ENCODE measurements at places on chromosomes 3 and 15. TPM values are rescaled to one million over a fixed set of nuclear protein-coding genes. Genes with fewer than 3 reads are reported as not detected.
A peak's percentile ranks its signal among the peaks of the same experiment; 100 is the strongest.

The LHFPL4 gene
- 0.70 TPM for total RNA-seq

The HESX1 gene
- not detected for total RNA-seq

The MKRN3 gene
- total RNA-seq, result 3.9 TPM

The CCR8 gene
- total RNA-seq, result not detected

- DNase-seq, result no peak
Observed at GRCh38 chr3:182028081-182028480, 316.4 kb downstream of the SOX2 start.

GRCh38 chr3:19945969-19946831, 697 bp upstream of the RAB5A start:
- peak; percentile 26 for DNase-seq

The ZPLD1 gene
- total RNA-seq, result not detected

The IL16 gene
- 9.2 TPM for total RNA-seq

The SMCO1 gene
- total RNA-seq, result not detected

GRCh38 chr3:109115451-109115850, 2.5 kb downstream of the MORC1 start:
- no peak for DNase-seq

The SYNPR gene
- not detected for total RNA-seq

DNA sequence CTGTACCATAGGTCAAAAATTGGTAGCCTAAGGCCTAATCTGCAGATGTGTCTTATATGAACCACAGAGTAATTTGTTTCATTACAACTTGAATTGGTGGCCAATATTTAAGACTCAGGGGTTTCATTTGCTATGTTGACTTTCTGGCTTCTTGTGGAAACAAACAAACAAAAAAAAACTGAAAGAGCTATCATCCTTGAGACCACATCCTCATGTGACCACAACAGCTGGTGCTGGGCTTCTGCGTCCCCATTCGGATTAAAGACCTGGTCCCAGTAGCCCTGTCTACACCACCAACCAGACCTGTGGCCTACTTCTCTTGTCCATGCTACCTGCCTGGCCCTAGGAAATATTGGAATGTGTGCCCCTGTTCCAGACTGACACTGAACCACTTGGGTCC, 61.7 kb downstream of the STRIT1 start:
- DNase-seq, result no peak

- no peak for DNase-seq
Observed at GRCh38 chr15:65198571-65198970, 12.7 kb downstream of the CILP start.
